Tibial nerve (tissue), 4 donors: ENCODE measurements at places on chromosomes 2 and 18. TPM values are rescaled to one million over a fixed set of nuclear protein-coding genes. Genes with fewer than 3 reads are reported as not detected.

SNTG2 gene
- total RNA-seq: 9.0 TPM

UGT1A3 gene
- not detected for total RNA-seq

CHRNG gene
- total RNA-seq: not detected

METTL5 gene
- 41.0 TPM for total RNA-seq
